ENCODE measurements at places on chromosomes 12 and 14.
A peak's percentile ranks its signal among the peaks of the same experiment; 100 is the strongest.

- DNase-seq, result no peak
Measured at GRCh38 chr12:122961531-122962329, 4.5 kb downstream of the ABCB9 start.

DNA sequence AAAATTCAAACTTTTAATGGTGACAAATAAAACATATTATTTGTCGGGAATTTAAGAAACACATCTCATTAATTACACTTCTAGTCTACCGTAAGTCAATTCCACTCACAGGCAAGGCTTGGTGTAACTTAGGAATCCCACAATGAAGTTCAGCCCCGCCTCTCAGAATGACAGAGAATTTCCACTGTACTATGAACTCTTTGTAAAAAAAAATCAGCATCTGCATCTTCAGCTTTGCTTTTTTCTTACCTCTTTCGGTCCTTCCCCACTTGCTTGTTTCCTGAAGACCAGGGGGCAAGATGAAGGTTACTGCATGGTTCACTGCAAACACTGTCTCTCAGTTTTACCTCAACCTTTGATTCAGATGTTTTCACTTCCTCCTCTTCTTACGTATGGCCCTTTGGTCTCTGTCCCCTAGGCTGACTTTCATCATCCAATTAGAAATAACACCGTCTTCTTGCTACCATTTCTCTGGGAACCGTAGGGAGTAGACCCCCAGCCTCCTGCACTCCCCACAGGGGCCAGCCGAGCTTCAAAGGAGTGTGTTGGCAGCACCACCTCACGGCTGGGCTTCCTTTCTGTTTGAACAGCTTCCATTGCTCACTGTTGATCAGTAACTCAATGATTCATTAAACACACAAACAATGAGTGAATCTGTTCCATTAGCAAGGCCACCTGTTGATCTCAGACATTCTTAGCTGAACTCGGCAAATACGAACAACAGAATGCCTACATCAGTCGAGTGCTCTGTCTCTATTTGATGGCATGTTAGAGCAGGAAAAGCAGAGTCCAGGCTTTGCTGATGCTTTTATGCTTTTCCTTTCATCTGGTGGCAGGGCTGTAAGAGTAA lies 343.0 kb downstream of the BMP4 start:
- DNase-seq, result peak; percentile 90

DNA sequence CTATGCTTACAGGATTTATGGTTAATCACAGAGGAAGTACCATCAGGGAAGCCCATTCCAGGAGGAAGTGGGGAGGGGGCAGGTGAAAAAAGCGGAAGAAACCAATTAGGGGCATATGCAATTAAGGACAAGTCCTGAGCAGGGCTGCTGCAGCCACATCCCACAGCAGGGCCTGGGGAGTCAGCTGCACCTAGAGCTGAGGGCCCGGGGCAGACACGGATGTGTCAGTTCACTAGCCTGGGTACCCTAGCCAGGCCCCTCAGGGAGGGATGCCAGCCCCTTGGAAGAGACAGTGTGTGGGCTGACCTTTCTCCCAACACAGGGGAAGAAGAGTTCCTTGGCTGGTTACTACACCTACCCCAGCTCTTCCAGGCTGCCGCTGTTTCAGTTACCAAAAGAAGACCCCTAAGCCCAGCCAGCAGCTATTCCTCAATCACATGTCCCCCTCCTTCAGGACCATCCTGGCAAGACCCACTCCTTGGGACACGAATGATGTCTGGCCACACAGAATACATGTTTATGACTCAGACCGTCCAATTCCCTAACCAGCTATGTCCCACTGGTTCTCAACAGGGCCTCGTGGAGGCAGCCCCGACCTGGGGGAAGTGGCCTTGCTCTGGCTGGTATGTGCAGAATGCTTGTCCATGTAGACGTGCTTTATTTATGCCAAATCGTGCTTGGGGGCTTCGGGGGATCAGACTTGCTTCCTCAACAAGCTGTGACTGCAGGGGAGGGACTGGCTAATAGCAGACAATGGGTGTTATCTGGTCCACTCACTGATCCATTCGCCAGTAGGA lies 133.7 kb upstream of the RTL1 start:
- DNase-seq, result no peak

GRCh38 chr12:9404031-9404430 lies 195.8 kb upstream of the PZP start:
- DNase-seq, result no peak
